ENCODE measurements at places on chromosomes 5 and 9.

DNA sequence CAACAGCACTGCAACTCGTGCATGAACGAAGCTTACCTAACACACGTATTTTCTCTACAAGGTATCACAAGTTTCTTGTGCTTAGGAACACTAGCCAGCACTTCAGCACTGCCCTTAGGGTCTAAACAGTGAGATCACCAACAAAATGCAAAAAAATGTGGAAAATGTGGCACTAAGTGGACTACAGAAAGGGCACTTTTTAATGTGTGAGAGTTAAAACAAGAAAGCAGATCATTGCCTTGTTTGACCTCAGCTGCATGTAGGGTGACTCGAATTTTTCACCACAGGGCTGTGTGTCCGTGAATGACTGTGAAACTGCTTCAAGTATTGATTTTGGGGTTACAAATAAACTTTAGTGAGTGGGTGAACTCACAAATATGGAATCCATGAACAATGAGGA lies 90.5 kb downstream of the MARCHF3 start:
- DNase-seq = no peak

- no peak for DNase-seq
Observed at GRCh38 chr5:111469903-111470302, 42.4 kb downstream of the STARD4 start.

DNA sequence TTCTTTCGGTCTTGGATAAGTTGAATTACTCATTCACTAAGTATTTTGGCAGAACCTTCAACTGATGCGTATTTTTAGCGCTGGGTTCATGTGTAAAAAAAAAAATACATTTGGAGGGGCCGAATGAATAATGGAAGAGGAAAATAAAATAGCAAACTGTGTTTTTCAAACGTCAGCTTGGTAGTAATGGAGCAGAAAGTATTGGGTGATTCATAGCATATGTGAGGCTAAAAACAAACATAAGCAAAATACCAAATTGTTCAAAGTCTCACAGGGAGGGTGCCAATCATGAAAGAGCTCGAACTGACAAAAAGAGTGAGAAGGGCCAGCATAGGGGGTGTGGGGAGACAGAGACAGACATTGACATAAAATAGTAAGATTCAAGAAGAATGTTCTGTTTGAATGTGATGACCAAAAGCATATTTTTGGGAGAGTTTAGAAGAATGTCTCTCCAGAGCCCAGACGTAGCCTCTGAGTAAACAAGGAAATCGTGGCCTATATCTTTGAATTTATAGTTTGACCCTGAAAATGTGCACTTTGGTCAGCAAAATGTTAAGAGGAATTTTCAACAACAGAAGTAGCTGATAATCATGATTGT lies 174.9 kb upstream of the HMHB1 start:
- DNase-seq = no peak

- DNase-seq = no peak
Observed at GRCh38 chr5:69268899-69269298, 34.2 kb downstream of the CDK7 start.

Data from NT2/D1 (cell line).